Activated T-helper 1 cell treated with anti-CD3 and anti-CD28 coated beads, Interleukin-2, amount 50 U/mL, for 16 hours (primary cell): ENCODE measurements at places on chromosomes 11 and 22.

DNA sequence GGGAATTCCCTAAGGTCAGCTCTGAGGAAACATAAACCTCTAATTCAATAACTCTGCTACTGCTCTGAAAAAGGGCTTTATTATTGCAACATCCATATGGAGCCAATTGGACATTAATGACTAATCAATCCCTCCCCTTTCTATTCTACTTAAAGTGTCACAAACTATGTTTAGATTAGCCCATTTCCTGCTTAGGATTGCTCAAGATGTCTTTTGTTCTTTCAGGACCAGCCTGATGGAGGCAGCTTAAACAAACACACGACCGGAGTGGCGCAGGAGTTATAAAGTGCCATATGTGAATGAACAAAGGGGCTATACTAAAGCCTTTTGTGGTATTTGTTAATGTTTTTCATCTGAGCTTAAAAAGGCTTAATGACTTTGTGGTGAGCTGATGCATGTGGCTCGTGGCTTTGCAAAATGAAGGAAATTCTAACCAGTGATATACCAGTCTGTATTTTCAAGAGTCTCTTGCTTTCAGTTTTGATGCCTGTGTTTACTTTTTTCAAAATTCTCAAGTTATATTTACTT is 354.4 kb downstream of the SOX6 start:
- no peak for DNase-seq

GRCh38 chr11:93560199-93560932 is 17.2 kb upstream of the SMCO4 start:
- no peak for DNase-seq

DNA sequence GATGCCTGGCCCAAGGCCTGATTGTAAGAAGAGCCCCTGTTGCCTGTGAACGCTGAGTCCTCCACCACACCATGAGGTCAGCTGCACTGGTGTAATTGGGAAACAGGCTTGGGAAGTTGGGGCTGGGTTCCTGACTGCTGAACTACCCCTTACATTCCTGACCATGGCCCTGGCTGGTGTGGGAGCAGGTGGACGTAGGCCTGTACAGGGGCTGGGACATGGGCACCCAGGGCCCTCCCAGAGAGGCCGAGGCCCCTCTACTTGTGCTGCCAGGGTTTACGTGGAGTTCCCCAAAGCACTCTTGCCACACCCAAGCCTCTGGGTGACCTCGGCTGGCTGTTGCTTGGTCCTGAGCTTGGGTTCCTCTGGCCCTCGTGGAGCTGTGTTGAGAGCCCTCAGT is 5.4 kb downstream of the RELT start:
- no peak for DNase-seq

DNA sequence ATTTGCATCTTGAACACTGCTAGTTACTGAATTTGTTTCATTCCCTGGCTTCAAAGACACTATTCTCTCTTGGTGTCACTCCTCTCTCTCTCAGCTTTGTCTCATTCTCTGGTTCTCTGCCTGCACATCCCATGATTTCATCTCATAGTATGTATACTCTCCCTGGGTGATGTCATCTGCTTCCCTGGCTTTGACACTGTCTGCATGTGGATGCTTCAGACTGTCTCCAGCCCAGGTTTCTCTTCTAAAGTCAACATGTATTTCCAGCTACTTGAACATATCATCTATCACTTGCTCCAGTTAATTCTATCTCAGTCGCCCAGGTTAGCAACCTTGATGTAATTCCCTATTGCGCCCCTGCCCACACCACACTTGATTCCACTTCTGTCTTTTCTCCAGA is 9.3 kb upstream of the ACAT1 start:
- DNase-seq, result no peak

GRCh38 chr11:33722590-33723234 is 13.5 kb downstream of the CD59 start:
- DNase-seq, result no peak
